ENCODE measurements at places on chromosomes 4 and X.

GRCh38 chr4:96312046-96312685, 472.3 kb downstream of the PDHA2 start:
- no peak for DNase-seq

- DNase-seq, result peak; percentile 74
Observed at GRCh38 chrX:70433848-70434351, 10.7 kb upstream of the DLG3 start.

- DNase-seq, result no peak
Observed at GRCh38 chr4:149296503-149296902, 519.1 kb downstream of the IQCM start.

GRCh38 chr4:81523672-81524327, 52.1 kb upstream of the RASGEF1B start:
- DNase-seq, result no peak

GRCh38 chr4:137474711-137475301, 57.5 kb downstream of the PCDH18 start:
- DNase-seq, result no peak

DNA sequence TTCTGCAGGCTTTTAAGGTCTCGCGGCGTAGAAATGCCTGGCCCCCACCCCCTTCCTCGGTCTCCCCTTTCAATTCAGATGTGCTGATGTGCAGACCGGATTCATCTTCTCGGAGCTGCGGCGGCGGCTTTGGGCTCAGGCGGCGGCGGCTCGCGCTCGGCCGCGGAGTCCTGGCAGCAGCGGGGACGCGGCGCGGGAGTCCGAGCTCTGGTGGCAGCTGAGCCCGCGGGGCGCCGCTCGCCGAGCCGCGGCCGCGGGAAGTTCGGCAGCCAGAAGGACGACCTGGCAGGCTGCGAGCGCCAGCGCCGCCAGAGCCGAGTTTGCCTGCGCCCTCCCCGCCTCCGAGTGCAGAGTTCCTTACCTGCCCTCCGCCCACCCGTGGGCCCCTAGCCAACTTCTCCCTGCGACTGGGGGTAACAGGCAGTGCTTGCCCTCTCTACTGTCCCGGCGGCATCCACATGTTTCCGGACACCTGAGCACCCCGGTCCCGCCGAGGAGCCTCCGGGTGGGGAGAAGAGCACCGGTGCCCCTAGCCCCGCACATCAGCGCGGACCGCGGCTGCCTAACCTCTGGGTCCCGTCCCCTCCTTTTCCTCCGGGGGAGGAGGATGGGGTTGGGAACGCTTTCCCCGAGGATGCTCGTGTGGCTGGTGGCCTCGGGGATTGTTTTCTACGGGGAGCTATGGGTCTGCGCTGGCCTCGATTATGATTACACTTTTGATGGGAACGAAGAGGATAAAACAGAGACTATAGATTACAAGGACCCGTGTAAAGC, 448 bp downstream of the TLL1 start:
- no peak for DNase-seq

GRCh38 chrX:123830309-123830708, 29.5 kb upstream of the XIAP start:
- DNase-seq, result no peak

GRCh38 chr4:141705747-141706377, 69.5 kb downstream of the IL15 start:
- DNase-seq, result no peak

DNA sequence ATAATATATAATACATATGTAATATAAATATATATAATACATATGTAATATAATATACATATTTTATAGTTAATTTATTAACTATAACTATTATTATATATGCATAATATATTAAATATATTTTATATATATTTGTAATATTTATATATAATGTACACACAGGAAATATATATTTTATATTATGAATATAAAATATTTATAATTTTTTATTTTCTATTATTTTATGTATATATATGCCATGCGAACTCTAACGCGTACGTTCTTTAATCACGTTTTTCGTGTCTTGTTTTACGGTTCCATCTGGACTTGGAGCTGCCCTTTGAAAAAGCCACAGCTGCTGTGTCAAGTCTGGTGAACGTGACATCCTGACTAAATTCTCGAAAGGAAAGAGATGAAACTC, 332.1 kb downstream of the ASMT start:
- DNase-seq, result no peak

DNA sequence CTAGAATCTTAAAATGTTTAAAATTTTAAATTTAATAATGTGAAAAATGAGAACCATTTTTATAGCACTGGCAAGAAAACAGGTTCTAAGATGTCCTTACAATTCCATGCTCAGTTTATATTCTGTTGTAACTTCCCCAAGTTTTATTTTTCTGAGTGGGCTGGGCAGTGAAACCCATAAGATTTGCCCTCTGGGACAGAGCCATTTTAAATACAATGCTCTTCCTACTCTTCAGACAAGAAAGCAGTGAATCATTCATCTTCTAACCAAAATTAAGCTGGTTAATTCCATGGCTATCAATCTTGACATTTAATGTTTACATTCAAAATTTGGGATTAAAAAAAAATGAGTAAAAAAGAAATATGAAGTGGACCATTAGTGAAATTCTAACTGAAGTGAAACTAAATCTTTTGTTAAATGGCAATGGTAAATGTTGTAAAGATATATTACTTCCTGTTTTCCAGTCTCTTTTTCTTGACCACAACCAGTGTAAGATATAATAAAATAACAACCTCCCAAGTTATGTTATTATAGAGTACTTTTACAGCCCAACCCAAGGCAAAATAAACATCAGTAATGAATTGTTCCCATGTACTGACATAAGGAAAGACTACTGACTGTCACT, 37.2 kb upstream of the PTPN13 start:
- no peak for DNase-seq

GRCh38 chr4:48913346-48913745, 6.8 kb upstream of the OCIAD2 start:
- DNase-seq, result no peak

DNA sequence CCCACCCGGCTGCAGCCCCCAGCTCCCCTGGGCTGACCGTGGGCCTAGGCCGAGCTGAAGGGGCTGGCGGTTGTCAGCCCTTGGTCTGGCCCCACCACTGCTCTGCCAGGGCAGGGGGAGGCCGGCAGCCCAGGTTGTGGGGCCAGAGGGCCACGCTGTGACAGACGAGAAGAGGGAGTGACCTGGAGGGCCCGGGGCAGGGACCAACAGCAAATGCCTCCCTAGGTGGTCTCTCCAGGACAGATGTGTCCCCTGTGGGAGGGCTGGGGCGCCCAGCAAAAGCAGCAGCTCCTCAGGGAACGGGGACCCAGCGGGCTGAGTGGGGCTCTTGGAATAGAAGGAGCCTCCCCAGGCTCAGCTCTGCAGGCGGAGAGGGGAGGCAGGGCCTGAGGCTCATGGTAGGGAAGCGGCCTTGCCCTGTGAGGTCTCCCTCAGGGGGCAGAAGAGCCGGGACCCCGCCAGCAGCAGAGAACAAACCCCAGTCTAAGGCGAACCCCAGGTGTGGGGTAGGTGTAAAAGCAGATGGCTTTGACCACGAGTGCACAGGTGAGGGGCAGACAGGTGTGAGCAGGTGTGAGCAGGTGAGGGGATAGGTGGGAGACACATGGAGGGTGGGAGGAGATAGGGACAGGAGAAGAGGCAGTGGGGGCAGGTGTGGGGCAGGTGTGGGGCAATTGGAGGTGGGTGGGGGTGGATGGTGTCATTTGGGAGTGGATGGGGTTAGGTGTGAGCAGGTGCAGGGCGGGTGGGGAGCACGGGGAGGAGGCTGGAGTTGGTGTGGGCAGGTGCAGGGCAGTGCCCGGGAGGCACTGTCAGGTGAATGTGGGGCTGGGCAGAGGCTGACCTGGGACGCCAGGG, 34.1 kb upstream of the SPON2 start:
- no peak for DNase-seq

GRCh38 chrX:52425775-52426174, 57.0 kb downstream of the XAGE2 start:
- peak; percentile 70 for DNase-seq

DNA sequence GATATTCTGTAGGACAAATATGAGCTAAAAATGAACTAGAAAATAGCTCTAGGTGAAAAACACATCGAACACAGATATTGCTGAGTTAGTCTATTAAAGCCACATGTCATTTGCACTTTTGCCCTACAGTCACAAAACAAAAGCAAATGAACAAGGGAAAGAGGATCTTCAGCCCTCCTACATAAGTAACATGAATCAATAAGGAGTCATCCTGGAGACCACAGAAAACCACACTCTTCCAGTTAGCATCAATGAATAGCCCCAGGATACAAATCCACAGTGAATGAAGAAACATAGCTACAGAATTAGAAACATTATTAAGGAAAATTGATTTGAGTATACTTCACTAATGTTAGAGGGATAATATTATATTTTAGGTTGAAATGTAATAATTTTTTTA, 311.4 kb downstream of the MAPK10 start:
- no peak for DNase-seq

Data from vagina (tissue), 2 donors.